ENCODE measurements at places on chromosomes 2 and 18.

DNA sequence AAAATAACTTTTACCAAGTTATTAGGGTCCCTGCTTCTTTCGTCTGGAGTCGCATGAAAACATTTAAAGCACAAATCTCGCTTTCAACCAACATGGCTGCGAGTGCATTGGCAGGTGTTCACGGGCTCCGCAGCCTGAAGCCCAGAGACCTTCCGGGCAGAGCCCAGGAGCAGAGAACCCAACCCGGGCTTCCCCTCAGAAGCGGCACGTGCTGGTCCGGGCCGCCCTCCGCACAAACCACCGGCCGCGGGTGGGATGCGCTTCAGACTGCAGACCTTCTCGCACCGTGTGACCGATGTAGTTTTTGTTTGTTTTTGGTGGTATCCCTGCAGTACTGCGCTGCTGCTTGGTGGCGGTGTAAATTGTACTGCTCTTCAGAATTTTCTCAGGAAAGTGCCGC lies 105.6 kb upstream of the TPO start:
- DNase-seq: no peak

GRCh38 chr18:3993941-3994687 lies 461.0 kb downstream of the DLGAP1 start:
- DNase-seq: peak; percentile 27

DNA sequence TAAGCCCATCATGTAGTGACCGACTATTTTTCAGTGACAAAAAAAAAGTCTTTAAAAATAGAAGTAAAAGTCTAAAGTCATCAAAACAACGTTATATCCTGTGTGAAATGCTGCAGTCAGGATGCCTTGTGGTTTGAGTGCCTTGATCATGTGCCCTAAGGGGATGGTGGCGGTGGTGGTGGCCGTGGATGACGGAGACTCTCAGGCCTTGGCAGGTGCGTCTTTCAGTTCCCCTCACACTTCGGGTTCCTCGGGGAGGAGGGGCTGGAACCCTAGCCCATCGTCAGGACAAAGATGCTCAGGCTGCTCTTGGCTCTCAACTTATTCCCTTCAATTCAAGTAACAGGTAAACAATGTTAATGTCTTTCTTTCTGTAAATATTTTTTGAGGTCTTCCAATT lies at the start of gene CD28:
Gene CD28 (plus strand): TSS at position 237 of the 400 bp plus-strand sequence. CDS start 58 bp downstream, at position 295.
- DNase-seq: no peak

GRCh38 chr2:214108598-214108997 lies 302.3 kb upstream of the VWC2L start:
- DNase-seq: no peak

GRCh38 chr18:46296656-46297055 lies 192.5 kb downstream of the HAUS1 start:
- no peak for DNase-seq
